Amniotic epithelial cell (primary cell): ENCODE measurements at places on chromosomes 4 and X.

- no peak for DNase-seq
Measured at GRCh38 chr4:109878355-109878754, 30.4 kb downstream of the LRIT3 start.

- DNase-seq = no peak
Measured at GRCh38 chr4:29390921-29391320, 1329.2 kb upstream of the PCDH7 start.

DNA sequence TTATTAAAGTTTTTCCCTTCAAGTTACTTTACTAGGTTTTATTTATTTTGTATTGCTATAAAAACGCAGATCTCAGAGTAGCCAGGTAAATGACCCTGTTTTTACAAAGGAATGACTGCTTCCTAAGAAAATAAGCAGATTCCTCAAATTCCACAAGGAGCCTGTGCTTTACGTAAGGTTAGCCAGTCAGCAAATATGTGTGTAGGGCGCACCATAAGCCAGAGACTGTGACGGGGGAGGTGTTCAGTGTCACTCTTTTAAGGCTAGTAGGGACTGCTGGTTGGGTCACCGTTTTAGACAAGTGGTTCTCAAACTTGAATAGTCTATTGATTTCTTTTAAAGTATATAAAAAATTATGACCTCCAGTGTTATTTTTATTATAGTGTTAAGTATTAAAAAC is 119.9 kb downstream of the ANK2 start:
- DNase-seq = no peak

GRCh38 chr4:170849969-170850368 is 760.2 kb upstream of the AADAT start:
- no peak for DNase-seq

DNA sequence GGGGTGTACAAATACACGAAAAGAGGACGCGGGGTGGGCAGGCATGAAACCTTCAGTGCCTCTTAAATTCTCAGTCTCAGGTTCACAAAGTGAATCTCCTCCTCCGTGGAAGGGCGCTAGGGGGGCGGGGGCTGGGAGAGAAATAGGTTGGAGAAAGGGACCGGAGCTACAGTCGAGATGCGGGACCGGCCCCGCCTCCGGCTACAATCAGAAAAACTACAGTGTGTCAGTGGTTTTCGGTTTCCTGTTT is 3.4 kb downstream of the MAML3 start:
- DNase-seq = no peak

- DNase-seq = no peak
Measured at GRCh38 chrX:23202326-23202725, 132.3 kb upstream of the PTCHD1 start.

DNA sequence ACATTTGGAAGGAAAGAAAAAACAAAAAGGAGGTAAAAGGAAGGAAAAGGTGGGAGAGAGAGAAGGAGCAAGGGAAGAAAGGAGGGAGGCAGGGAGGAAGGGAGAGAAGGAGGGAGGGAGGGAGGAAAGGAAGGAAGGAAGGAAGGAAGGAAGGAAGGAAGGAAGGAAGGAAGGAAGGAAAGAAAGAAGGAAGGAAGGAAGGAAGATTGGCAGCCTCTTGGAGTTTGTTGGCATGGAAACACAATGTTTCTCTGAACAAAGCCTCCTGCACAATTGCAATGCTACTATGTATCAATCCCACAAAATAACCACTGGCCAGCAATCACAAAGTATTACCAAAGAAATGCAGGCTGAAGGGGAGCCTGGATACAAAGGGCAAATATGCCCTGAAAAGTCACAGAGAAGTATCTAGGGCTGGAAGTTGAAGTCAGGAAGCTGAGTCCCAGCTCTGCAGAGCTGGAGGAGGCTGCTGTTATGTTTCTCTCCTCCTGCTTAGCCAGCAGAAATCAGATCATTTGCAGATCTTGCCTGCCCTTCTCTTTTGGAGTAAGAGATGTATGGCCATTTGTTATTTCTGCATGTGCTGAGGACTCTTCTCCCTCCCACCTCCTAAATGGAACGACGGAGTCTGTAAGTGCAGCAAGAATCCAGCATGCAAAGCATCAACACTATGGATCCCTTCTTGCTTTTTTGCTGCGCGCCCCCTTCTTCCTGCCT is 195.9 kb upstream of the LDB2 start:
- DNase-seq = no peak

DNA sequence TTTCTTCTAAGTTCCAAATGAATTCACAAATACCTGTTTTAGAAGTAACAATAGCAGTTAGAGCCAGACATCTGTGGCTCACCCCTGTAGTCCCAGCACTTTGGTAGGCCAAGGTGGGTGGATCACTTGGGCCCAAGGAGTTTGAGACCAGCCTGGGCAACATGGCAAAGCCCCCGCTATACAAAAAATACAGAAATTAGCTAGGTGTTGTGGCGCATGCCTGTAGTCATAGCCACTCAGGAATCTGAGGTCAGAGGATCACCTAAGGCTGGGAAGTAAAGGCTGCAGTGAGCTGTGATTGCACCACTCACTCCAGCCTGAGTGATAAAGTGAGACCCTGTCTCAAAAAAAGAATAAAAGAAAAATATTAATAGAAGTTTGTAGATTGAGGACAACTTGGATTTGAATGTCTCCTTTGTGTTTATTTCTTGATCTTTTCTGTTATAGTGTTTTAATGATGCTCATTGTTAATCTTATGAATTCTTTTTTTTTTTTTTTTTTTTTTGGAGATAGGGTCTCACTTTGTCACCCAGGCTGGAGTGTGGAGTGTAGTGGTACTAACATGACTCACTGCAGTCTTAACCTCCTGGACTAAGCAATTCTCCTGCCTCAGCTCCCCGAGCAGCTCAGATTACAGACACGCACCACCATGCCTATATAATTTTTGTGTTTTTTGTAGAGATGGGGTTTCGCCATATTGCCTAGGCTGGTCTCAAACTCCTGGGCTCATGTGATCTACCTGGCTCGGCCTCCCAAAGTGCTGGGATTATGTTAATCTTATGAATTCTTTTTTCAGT is 30.7 kb upstream of the RAPGEF2 start:
- no peak for DNase-seq

DNA sequence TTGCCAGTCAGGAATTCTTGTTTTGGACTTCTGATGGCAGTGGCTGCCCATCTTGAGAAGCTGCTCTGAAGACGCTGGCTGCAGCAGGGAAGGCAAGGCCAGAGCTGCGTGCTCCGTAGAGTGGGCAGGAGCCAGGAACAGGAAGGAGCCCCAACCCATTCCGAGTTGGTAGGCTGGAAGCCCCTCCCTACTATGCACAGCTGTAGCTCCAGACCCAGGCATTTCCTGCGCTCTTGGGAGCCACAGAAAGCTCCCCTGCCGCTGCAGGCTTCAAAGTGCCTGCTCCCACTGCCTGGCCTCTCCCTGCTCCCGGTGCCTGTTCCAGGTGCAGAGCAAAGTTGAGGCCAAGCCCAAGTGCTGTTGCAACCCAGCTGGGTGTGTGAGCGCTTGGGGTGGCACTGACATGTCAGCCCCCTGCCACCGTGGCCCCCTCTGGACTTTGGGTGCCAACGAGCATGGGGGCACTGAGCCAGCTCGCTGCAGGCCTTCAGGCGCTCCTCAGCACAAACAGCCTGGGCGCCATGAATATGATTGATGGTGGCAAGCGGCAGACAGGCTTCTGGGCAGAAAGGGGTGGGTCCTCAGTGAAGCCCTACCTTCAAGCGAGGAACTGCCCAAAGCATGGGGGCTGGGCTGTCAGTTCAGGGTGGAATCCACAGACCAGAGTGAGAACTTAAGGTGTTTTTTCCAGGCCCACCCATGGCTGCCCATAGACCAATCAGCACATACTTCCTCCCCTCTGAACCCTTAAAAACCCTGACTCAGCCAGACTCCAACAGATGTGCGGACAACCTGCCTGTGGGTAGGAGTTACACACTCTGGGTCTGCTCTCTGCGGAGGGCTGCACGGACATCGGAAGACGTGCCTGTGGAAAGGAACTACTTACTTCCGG is 677.2 kb upstream of the INTU start:
- DNase-seq = no peak

DNA sequence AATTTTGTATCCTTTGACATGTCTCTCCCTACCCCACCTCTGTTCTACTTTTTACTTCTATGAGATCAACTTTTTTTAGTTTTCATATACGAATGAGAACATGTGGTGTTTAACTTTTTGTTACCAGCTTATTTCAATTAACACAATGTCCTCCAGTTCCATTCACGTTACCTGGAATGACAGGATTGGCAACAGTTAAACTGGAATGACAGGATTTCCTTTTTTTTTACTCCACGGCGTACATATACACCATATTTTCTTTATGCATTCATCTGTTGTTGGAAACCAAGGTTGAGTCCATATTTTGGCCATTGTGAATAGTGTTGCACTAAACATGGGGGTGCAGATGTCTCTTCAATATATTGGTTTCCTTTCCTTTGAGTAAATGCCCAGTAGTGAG is 171.8 kb upstream of the GPC4 start:
- DNase-seq = no peak

DNA sequence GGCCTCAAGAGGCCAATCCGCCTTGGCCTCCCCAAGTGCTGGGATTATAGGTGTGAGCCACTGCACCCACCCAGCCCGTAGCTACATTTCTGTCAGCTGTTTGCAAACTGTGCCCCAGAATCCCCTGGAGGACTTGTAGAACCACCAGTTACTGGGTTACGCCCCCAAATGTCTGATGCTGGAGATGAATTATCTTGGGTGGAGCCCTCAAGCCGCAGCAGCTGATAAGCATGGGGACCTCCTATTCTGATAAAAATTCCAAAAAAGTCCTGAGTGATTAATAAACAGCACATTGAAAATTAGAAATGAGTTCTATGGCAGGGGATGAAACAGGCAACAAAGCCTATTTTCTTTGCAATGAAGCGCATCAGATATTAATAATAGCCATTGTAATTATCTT is 105.0 kb downstream of the PTTG2 start:
- no peak for DNase-seq

GRCh38 chr4:27009539-27009938 is 148.9 kb downstream of the STIM2 start:
- DNase-seq = no peak

- DNase-seq = no peak
Measured at GRCh38 chr4:83724485-83725335, 188.8 kb downstream of the GPAT3 start.

GRCh38 chr4:104421566-104421965 is 73.1 kb downstream of the CXXC4 start:
- peak; percentile 74 for DNase-seq
